ENCODE measurements at places on chromosomes 3 and 15.

GRCh38 chr15:74278207-74278606 lies 42.1 kb downstream of the CCDC33 start:
- no peak for DNase-seq

DNA sequence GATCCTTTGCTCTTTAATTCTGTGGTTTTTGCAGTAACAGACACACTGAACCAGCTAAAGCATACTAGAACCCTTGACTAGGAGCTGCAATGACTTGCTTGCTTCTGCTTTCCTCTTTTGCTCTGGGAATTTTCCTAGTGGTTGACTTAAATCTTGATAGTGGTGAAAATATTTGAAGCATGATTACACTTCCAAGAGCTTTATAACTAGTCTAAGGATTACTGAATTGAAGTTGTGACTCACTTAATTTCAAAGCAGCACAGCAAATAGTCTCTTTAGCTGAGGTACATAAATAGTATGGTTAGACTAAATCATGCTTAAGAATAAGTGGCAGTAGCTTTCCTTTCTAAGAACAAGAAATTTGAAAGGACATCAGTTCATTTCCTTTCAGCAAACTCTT lies 513.5 kb upstream of the GBE1 start:
- DNase-seq, result no peak

DNA sequence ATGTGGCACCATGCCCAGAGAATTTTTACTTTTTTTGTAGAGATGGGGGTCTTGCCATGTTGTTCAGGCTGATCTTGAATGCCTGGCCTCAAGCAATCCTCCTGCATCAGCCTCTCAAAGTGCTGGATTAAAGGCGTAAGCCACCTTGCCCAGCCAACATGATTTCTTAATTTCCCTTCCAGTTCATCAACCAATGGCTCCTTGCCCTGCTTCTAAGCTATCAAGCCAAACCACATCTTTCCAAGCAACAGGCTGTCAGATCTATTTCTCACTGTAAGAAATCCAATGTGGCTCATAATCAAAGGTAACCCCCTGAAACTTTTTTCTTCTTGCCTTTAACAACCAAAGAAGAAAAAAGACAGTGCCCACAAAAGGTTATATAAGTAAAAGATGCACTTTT lies 204.2 kb upstream of the ICE2 start:
- no peak for DNase-seq

DNA sequence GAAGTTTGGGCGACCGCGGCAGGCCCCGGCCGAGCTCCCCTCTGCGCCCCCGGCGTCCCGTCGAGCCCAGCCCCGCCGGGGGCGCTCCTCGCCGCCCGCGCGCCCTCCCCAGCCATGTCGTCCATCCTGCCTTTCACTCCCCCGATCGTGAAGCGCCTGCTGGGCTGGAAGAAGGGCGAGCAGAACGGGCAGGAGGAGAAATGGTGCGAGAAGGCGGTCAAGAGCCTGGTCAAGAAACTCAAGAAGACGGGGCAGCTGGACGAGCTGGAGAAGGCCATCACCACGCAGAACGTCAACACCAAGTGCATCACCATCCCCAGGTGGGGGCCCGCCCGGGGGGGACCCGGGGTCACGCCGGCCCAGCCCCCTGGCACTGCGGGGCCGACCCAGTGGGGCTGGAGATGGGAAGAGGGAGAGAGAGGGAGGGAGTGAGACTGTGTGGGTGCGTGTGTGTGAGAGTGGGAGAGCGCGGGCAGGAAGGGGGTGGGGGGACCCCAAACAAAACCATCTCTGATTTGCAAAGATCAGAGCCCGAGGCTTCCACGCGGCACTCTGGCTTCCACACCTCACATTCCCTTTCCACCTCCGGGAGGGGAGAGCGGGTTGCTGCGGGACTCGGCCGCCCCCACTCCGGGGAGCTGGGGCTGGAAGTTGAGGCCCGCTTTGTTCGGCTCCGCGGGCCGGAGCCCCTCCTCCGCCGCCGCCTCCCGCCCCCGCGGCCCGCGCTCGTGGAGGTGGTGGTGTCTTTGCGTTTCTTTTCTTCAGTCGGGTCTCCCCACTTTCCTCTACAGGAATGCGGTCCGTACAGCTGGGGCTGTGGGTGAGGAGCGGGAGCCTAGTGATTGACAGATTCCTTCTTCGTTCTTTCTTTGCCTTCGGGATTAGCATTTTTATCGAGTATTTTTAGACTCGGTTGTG lies 898 bp downstream of the SMAD3 start:
- no peak for DNase-seq

GRCh38 chr3:167160781-167161180 lies 219.3 kb downstream of the ZBBX start:
- DNase-seq, result no peak

DNA sequence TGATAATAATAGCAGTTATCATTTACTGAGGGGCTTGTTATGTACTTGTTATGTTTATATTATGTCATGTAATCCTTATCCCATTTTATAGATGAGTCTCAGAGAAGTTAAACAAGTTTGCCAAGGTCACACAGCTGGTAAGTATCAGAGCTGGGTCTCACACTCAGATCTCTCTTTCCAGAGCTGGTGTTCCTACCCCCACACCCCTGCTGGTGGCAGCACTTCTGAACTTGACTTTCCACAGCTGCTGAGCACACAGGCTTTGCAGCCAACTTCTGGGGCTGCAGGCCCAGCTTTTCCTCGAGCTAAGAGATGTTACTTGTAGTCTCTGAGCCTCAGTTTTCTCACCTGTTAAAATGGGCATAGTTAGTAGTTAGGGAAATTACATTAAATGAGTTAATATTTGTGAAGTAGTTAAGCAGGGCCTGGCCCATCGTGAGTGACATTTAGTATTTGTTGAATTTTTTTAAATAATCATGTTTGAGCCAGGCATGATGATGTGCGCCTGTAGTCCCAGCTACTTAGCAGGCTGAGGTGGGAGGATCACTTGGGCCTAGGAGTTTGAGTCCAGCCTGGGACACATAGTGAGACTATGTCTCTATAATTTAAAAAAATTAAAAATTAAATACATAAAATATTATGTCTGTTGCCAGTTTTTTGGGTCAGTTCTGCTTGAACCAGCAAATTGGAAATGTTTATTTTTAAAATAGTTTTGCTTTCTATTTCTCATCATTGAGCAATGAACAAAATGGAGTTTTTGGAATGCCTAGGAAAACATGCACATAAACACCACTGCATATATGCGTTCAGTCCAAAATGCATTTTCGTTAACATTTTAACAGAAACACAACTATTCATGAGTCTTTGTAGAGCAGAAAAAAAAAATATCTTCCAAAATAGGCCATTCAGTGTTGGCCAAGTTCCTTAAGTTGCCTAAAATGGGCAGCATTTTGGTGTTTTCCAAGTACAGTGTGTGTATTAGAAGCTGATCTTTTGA lies 87.3 kb downstream of the SMAD6 start:
- no peak for DNase-seq

- DNase-seq, result no peak
Observed at GRCh38 chr3:132006605-132007204, 28.1 kb downstream of the CPNE4 start.

GRCh38 chr3:167450675-167451074 lies 23.2 kb downstream of the SERPINI2 start:
- no peak for DNase-seq

DNA sequence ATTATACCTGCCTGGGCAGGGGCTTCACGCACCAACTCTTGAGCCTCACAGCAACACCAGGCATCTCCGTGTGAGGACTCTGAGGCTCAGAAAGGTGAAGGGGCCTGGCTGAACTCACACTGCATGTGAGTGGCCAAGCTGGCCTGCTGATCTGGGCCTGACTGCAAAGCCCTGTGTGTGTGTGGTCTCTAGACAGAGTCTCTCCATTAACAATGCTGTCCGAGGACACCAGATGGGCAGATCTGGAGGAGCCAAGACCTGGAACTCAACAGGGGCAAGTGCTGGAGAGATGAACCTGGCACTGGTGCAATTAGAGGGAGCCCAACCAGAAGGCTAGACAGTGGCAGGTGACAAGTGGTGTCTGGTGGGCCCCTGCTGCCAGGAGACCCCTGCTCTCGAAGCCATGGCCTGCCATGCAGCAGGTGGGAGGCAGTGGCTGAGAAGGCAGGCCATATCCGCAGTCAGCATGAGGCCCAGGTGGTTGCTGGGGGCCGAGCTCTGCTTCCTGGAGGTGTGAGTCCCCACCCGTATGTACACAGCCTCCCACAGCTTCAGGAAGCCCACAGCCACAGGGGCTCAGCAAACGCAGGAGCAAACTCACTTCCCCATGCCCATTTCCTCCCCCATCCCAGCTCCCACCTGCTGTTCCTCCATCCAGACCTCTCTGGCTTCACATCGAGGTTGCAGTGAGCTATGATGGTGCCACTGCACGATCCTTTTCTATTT lies 39.0 kb downstream of the CYP11A1 start:
- no peak for DNase-seq

- DNase-seq, result no peak
Observed at GRCh38 chr15:25710184-25710583, 152.9 kb downstream of the ATP10A start.

GRCh38 chr3:123064506-123064905 lies 2.3 kb upstream of the PDIA5 start:
- DNase-seq, result no peak

- DNase-seq, result no peak
Observed at GRCh38 chr15:58419803-58420524, 11.8 kb upstream of the LIPC start.

- DNase-seq, result no peak
Observed at GRCh38 chr15:92749216-92749615, 93.6 kb upstream of the FAM174B start.

- DNase-seq, result no peak
Observed at GRCh38 chr15:73325191-73325861, 43.4 kb downstream of the HCN4 start.

DNA sequence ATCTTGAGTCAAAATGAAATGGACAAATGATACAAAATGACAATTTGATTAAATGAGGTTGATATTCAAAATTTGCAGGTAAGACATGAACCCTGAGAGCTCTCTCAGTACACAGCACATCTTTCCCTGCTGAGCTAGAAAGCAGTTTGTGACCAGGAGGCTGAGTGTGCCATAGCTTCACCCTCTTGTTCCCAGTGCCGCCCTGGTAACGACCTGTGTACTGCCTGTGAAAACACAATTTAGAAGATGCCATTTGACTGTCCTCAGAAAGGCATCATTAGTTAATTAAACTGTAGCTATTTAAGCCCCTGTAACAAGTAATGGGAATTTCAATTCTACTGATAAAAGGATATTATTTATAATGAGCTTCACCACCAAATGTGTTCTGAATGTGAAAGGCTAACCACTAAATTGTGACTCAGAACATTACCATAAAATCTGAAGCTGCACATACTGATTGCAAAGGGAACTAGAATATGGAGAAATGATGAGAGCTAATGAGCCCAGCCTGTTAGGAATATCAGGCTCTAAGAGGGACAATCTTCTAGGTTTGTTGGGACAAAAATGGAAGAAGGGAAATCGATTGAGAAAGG lies 212.9 kb upstream of the ARPP21 start:
- DNase-seq, result no peak
